NK-92 treated with Interleukin-12 subunit alpha and Interleukin-12 subunit beta, amount 100 ng/mL, for 24 hours (cell line): ENCODE measurements at places on chromosomes 5 and 9.

DNA sequence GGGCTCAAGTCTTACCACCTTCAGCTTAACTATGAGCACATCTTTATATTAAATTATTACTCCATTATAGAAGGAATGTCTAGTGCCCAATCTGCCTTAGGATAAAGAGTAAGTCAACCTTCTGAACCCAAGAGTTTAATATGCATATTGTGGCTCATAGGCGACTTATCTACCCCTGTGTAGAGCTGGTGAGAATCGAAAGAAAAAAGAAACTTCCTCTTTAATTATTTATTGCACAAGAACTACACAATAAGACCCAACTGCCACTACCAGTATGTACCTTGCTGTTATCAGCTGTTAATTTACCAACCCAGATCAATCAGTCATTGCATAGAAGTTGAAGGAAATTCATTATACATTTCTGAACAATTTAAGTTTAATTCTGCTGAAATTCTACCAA lies 329.1 kb upstream of the SLC24A2 start:
- no peak for DNase-seq

DNA sequence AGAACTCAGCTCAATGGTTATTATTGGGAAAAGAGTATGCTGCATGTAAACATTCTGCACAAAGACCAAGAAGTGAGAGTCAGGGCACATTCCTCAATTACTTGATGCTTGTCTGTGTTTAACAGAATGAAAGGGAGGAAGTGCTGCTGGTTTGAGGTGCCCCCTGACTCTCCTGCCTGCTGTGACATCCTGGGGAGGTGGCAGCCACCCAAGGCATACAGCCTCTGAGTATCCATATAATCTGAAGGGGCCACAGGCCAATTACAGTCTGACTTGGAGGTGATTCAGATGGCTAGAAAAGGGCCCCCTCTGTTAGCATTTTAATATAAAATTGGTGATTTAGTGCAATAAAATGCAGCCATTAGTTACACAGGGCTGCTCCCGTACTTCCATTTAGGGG lies 313.8 kb downstream of the ASTN2 start:
- no peak for DNase-seq

GRCh38 chr5:158378931-158379330 lies 520.0 kb upstream of the CLINT1 start:
- no peak for DNase-seq

DNA sequence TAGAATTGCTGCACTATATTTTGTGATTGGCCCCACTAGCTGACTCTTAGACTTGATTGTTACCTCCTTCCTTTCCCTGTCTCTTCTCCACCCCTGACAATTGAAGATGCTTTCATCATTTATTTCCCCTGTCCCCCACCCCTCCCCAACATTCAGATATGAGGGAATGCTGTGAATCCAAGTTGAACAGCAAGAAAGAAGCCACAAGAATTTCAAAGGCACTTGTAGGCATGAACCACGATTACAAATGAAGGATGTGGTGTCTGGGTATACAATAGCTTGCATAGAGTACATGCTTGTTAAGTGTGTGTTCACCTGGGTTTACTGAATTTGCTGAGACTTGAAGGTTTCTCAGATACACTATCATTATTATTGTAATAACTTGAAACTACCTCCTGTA lies 78.3 kb upstream of the TRIO start:
- DNase-seq, result no peak

- no peak for DNase-seq
Observed at GRCh38 chr9:27468462-27469110, 55.5 kb upstream of the IFNK start.

DNA sequence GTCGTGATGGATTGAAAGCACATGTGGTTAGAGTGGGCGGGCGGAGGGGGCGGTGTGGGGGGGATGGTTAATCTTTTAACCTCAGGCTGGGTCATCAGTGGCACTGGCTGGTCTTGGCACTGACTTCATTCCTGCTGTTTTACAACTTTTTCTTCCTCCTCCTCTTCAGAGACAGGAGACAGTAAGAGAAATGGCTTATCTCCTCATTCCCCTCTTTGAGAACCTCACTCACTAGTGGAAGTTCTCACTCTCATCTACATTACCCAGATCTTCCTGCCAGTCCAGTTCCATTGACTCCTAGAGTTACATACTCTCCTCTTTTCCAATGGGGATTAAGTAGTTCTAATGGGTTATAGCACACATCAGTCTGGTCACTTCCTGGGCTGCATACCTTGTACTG lies 42.3 kb upstream of the PPP1R26 start:
- DNase-seq, result no peak

- DNase-seq, result no peak
Observed at GRCh38 chr5:150670948-150671310, 9.9 kb downstream of the MYOZ3 start.

GRCh38 chr5:113680534-113680933 lies 167.0 kb downstream of the YTHDC2 start:
- no peak for DNase-seq

- no peak for DNase-seq
Observed at GRCh38 chr5:79229357-79230174, 6.4 kb upstream of the JMY start.

GRCh38 chr5:137845472-137845871 lies 22.2 kb upstream of the MYOT start:
- no peak for DNase-seq

DNA sequence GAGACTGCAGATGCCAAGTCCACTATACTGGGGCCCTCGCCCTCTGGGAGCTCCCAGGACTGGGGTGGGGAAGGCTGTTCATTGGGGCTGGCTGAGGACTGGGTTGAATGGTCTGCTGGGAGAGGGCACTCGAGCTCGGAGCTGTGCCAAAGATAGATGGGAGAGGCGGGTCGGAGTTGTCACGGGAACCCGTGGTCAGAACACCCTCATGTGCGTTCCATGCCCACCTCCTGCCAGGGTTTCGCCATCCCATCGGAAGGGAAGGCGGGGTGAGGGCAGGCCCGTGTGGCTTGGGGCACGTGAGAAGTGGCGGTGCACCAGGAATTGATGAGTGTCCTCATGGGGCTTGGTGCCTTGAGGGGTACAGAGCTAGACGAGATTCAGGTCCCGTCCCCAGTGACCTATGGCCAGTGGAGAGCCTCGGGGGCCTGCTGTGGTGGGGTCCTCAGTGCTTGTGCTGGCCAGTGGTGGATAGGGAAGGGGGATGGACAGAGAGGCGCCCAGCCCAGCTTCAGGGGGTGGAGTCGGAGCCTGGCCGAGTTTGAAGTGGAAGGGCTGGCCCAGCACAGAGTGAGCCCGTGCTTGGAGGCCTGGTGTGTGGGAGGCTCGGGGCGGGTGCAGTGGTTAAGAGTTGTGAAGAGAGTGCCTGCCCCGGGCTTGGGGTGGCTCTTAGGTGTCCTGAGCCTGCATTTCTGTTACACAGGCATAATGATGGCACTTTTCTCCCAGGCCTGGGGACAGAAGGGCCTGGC lies 4.3 kb downstream of the CACFD1 start:
- no peak for DNase-seq

DNA sequence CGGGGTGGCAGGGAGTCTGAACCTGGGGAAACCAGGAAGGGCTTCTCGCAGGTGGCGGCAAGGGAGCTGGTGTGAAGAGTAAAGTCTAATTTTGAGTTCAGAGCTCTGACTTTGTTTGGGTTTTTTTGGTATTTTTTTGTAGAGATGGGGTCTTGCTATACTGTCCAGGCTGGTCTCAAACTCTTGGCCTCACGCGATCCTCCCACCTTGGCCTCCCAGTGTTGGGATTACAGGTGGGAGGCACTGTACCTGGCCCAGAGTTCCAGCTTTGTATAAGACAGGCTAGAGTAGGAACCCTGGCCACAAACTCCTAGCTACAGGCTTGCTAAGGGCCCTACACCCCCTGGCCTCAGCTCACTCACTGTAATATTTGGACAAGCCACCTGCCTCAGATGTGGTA lies 105.1 kb upstream of the SARDH start:
- no peak for DNase-seq

DNA sequence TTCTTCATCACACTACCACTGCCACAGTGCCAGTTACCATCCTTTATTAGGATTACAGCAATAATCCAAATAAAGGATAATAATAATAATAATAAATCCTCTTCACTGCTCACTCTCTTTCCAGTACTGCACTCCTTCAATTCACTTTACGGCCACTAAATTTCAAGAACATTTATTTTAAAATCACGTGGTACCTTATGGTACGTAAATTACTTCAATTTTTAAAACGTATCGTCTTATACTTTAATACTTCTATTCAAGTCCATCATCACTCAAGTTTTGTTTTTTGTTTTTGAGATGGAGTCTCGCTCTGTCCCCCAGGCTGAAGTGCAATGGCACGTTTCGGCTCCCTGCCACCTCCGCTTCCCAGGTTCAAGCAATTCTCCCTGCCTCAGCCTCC lies 36.5 kb downstream of the PTBP3 start:
- DNase-seq, result no peak

- no peak for DNase-seq
Observed at GRCh38 chr5:158451993-158452672, 593.2 kb upstream of the CLINT1 start.

GRCh38 chr5:69038539-69038938 lies 55.3 kb upstream of the SLC30A5 start:
- no peak for DNase-seq

- DNase-seq, result no peak
Observed at GRCh38 chr5:132479111-132479951, 11.2 kb downstream of the IRF1 start.

DNA sequence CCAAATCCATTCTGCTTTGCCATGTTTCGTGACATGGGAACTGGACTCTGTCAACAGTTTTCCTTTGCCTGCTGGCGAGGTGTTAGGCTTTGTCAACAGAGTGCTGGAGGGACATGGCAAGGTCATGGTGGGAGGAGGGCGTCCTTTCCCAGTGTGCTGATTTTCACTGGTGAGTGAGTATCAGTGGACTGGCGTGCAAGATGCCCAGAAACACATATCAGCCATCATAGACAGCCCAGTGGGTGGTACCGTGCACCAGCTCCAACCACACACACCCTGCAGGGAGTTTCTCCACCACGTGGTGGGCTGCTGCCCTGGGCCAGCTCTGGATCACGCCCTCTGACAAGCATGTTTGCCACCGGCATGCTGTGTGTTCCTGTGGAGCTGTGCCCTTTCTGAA lies 50.0 kb upstream of the ABL1 start:
- no peak for DNase-seq

DNA sequence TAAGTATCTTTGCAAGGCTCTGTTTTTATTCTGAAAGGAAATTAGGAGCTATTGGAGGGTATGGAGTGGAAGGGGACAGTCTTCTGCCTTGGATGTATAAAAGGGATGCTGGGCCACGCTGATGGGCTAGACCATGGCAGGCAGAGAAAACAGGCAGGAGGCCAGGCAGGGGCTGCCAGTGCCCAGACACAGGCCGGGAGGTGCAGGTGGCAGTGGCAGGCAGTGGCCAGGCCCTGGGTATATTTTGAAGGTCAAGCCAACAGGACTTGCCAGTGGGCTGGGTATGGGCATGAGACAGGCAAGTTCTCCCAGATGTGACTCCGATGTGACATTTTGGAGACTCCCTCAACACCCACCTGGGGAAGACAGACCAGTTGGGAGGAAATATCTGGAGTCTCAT lies 131.9 kb downstream of the KCNIP1 start:
- DNase-seq, result no peak

DNA sequence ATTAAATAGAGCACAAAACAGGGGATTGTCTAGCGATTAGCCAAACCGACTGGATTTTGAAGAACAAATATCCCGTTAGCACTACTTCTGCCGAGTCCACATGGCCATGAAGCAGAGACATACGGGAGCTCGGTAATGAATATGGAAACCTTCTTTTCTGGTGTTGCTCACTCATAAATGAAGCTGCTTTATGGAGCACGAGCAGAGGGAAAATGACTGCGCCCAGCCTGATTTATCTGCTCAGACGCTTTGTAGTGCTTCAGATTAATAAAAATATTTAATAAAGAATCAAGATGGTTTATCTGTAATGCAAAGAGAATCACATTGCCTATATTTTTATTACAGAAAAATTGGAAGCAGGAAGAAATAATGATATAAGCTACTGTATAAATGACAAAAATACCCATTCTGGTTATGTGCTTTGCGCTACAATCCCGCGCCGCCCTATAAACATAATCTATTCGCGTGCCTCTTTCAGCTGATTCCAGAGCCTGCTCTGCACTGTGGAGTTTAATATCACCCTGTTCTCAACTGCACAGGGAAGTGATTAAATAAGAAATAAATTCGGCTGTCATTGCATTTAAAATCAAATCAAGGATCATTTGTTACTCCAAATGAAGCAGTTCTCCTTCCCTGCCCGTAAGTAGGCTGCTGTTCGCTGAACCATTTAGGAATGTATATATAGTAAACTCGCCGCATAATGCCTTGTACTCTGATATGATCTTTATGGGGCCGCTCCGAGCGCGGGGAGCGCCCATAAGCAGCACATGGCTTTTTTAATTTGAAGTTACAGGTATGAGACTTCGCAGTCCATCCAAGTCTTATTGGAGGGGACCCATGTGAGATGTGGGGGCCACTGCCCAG lies 22.3 kb upstream of the UBAC1 start:
- DNase-seq, result no peak
